ENCODE measurements at places on chromosomes 6 and 20.

DNA sequence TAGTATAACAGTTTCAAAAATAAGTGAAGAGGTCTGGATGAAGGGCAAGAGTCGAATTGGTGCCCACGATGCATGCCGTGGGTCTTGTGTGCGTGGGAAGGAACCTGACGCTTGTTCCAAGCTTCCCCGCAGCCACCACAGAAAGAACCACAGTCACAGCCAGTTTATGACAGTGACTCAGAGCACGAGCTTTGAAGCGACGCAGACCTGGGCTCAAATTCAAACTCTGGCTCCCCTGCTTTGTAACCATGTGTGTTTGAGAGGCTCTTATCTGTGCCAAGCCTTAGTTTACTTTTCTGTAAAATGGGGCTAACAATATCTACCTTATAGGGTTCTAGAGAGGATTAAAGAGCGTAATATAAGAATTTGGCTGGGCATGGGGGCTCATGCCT, 65.5 kb downstream of the SYNJ2 start:
- DNase-seq, result peak; percentile 54

GRCh38 chr6:28586962-28587745, 61.5 kb downstream of the GPX5 start:
- DNase-seq, result peak; percentile 63

DNA sequence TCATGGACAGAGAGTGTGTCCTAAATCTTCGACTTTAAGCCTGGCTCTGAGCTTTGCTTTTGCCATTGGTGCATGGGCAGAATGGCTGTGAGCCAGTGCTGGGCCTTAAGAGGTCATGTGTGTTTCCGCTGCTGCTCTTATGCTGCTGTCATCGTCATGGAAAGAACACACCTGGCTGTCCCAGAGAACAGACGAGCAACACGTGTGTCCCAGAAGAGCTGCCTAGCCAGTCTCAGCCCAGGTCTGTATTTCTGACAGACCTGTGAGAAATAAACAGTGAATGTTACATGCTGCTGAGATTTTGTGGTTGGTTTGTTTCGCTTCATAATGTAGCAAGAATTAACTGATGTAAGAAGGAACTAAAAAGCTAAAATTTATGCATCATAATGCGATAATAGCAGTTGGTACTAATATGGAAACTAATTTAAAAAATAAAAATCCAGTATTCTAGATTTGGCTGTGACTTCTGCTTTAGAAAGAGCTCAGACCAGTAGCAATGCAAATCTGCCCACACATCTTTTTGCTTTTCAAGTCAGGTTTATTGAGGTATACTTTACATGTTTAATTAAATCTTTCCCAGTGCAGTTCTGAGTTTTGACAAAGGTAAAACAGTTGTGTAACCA, 11.5 kb upstream of the SCP2D1 start:
- no peak for DNase-seq

DNA sequence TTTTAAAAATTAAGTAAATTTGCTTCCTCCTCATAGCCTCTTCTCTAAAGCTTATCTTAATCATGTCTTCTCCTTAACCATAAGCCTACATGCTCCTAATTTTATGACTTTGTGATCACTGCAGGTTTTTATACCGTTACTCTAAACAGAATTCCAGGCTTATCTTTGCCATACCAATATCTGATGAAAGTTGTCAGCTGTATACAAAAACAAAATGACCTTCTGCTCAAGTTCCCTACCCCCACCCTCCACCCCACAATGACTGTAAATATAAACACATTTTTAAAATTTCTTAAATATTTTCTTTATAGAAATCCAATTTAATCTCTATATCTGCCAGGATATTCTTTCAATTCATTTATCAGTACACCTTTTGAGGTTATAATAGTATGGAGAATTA, 60.5 kb upstream of the SGK1 start:
- no peak for DNase-seq

GRCh38 chr6:18147160-18147559, 7.7 kb downstream of the TPMT start:
- DNase-seq, result no peak

- DNase-seq, result no peak
These were observed 554.7 kb upstream of the SLC35B3 start for GRCh38 chr6:8990075-8990474.

GRCh38 chr20:18144541-18145099, 7.0 kb downstream of the KAT14 start:
- DNase-seq, result no peak

- no peak for DNase-seq
These were observed 30.8 kb downstream of the GNAS start for GRCh38 chr20:58883241-58883691.

DNA sequence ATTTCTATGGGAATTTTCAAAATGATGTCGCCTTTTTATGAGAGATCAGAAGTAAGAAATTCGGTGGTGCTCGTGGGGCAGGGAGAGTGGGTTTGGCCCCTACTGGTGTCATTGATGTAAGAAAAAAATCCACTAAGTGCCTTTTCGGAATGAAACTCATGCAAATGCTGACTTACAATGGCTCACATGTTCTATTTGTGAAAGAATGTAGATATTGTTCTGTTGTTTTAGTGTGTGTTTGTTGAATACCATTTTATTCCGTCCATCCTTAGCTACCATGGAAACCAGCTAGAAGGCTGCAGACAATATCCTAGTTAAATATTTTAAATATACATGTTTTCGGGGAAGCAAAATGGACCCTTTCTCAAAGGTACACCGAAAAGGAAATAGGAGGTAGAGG, 304.9 kb downstream of the TAF4 start:
- DNase-seq, result no peak

DNA sequence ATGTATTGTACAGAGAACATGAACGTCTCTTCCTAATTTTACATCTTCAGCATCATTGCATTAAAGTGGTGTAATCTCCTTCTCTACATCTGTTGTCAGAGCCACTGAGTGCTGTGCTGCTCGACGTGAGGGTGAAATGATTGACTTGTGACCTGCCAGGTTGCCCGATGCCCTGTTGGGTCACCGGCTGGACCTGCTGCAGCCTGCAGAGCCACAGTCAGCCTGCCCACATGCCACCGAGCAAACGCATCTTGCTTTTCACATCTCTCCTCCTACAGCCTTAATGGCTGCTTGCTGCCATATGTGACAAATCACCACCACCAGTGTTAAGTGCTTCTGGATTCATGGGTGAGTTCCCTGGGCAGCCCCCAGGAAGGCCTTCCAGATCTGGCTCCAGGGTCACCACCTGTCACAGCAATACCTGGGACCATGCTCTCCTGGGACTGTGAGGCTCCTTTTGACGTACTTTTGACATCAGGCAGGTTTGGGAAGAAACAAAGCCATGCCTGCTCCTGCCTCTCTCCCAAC, 80.3 kb downstream of the ASXL1 start:
- no peak for DNase-seq

GRCh38 chr6:52157301-52157941, 28.8 kb upstream of the IL17A start:
- no peak for DNase-seq

DNA sequence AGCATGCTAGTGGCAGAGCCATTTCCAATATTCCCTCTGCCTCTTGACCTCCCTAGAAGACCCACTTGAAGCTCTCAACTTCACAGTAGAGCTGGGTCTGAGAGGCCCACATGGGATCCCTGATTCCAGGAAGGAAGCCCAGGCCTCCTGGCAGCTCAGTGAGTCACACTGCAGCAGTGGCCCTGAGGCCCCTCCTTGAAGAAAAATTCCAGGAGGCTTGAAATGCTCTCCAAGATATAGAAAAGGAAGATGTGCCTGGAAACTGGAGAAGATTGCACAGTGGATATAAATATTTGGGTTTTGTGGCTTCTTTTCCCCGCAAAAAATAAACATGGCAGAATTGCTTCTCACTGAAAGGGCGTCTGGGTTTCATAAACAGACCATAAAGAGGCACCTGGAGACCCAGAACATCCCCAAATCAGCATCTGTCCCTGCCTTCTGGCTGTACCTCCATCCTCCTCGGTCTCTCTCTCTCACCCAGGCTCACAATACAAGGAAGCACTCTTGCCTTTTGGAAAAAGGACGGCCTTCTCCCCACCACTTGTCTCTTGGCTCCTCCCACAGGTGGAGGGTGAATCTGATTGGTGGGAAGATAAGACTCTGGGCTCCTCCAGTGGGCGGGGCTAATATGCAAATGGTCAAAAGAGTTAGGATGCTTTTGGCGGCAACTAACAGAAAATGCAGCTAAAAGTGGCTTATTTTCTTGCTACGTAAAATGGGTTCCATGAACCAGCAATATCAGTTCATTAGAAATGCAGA, 200.0 kb upstream of the SULF2 start:
- DNase-seq, result no peak

DNA sequence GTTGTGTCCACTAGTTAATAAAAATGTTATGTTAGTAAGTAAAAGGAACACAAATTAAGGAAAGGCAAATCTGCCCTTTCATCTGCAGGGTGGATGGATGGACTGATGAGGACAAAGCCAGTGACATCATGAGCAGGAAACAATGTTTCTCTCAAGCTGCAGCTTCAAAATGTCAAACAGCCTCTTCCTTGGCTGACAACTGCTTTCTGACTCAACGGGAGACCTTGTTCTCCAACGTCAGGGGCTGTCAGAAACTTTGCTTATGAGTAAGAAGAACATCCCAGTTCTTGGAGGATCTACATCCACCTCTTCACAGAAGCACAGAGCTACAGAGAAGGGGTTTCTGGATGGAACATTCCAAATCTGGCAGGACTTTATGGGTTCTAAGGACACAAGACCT, 6.0 kb downstream of the CST2 start:
- no peak for DNase-seq

DNA sequence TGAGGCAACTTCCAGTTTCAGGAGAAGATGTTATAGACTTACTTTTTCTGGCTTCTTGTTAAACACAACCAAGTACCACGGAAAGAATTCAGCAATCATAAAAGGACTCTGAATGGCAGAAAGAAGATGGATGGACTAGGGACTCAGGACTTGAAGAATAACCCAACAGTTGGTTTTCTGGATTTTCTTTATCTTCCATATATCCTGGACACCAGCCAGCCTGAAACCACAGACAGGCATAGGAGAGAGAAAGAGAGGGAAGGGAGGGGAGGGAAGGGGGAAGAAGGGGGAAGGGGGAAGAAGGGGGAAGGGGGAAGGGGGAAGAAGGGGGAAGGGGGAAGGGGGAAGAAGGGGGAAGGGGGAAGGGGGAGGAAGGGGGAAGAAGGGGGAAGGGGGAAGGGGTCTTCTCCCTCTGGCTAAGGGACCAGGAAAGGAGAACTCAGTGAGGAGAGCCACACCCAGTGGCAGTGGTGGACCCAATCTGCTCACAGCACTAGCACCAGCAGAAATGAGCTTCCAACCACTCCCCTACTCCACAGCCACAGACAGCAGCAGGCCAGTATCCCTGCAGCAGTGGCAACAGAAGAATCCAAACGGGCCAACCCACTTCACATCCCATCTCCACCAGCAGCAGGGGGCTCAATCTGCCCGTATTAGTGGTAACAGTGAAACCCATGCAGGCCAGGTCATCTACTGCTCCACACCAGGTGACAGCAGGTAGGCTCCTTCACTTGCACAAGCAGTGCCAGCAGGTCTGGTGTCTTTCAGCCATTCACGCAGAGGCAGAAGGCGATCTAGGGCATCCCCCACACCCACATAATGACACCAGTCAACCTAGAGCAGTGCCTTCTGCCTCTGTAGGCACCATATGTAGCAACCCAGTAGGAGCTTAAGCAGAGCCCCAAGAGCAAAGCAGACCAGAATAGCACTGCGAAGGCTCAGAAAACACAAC, 78.6 kb downstream of the TRMT6 start:
- DNase-seq, result no peak

- no peak for DNase-seq
These were observed 4.5 kb downstream of the HINT3 start for GRCh38 chr6:125961117-125961516.

GRCh38 chr20:58184984-58185383, 43.5 kb downstream of the ANKRD60 start:
- no peak for DNase-seq

- no peak for DNase-seq
These were observed 49.1 kb downstream of the GRM1 start for GRCh38 chr6:146077992-146078391.

DNA sequence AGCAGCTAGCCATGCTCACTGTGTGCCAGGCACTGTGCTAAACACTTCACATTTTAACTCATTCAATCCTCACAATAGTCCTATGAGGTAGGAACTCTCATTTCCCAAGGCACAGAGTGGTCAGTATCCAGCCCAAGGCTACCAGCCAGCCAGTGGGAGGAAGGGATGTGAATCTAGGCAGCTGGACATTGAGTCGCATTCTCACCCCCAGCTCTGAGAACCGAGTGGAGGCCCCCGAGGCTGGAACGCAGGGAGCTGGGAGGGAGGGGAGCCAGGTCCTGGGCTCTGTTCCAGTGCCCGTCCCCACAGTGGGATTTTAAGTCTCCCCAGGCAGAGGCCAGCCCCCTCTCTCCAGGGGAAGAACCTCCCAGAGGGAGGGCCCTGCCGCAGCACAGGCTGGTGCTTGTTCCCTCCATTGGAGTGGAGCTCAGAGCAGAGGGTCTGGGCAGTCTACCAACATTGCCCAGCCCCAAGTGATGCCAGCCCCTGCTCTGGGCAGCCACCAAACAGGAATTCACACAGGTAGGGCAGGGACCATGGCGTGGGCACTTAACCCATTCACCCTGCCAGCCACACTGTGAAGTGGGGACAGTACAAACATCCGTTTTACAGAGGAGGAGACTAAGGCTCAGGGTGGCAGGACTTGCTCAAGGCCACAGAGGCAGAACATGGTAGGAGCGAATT, 131.3 kb downstream of the CEBPB start:
- no peak for DNase-seq

GRCh38 chr6:158808941-158809678, 10.1 kb downstream of the EZR start:
- peak; percentile 75 for DNase-seq

DNA sequence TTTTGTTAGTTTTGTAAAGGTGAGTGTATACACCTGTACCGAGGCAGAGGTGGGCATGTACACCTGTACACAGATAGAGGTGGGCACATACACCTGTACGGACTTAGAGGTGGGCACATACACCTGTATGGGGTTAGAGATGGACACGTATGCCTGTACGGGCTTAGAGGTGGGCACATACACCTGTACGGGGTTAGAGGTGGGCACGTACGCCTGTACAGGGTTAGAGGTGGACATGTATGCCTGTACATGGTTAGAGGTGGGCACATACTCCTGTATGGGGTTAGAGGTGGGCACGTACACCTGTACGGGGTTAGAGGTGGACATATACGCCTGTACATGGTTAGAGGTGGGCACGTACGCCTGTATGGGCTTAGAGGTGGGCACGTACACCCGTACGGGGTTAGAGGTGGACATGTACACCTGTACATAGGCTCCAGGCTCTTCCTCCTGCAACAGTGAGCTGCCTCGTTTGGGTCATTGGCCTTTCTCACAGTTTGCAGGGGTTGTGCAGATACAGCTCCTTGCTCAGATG, 63.7 kb downstream of the PHACTR3 start:
- no peak for DNase-seq

DNA sequence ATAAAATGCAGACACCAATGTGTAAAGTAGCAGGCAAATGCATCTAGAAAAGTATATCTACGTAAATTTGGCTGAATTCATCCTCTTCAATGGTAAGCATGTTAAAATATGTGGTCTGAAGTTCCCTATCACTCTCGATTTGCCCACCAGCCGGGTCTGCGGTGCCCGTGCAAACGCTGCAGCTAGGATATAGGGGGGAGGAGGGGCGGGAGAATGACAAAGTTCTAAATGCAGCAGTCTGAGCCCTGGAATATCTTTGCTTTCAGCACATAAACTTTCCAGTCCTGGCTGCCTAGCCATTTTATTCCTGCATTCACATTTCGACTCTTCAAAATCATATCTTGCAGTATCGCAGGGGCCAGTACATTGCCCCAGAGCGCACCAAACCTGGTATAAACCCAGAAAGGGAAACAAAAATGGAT, 708 bp downstream of the NRN1 start:
- no peak for DNase-seq

All from CD4-positive, alpha-beta T cell treated with Interleukin-15 for 1 hour (primary cell).